HT-29 (cell line): ENCODE measurements at places on chromosomes 5 and 9. TPM values are rescaled to one million over a fixed set of nuclear protein-coding genes. Genes with fewer than 3 reads are reported as not detected.

DNA sequence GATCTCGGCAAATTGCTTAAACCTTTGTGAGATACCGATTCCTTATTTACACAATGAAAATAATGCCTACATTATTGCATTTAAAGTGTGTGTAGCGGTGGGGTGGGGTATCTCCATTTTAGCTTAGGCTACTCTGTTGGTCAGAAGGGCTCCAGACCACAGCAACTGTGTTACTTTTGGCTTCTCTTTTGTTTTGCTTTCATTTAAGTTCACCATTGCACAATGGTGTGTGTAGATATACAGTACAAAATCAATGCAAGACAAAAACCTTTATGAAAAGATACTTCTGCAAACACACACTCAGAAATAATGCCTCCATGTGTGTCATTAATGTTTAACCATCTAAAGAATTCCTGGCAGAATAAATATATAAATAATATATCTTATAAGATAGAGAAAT lies 279.4 kb downstream of the FBXL17 start:
- no peak for DNase-seq

DNA sequence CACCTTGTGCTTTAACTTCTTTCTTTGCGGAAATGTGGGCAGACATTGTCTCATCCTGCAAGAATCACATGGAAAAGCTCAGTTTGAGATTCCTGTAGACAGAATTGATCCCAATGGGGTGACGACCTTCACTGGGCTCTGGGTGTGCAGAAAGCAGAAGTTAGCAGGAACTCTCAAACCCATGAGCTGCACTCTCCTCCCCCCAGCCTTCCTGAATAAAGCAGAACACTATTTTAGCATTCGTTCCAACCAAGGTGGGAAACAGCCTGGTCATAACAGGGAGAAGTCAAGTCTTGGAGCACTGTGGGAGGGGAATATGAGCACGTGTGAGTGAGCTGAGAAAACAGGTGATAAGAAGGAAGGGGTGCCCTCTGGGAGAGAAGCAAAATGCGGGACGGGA lies 87.4 kb upstream of the FER start:
- no peak for DNase-seq

- DNase-seq, result no peak
These were observed 142.6 kb downstream of the KCTD16 start for GRCh38 chr5:144313147-144313726.

GRCh38 chr9:99563364-99563763 lies 258.3 kb upstream of the NR4A3 start:
- peak; percentile 23 for DNase-seq

Gene PCDHGA2
- 0.03 and 0.05 TPM in 2 replicates for total RNA-seq

DNA sequence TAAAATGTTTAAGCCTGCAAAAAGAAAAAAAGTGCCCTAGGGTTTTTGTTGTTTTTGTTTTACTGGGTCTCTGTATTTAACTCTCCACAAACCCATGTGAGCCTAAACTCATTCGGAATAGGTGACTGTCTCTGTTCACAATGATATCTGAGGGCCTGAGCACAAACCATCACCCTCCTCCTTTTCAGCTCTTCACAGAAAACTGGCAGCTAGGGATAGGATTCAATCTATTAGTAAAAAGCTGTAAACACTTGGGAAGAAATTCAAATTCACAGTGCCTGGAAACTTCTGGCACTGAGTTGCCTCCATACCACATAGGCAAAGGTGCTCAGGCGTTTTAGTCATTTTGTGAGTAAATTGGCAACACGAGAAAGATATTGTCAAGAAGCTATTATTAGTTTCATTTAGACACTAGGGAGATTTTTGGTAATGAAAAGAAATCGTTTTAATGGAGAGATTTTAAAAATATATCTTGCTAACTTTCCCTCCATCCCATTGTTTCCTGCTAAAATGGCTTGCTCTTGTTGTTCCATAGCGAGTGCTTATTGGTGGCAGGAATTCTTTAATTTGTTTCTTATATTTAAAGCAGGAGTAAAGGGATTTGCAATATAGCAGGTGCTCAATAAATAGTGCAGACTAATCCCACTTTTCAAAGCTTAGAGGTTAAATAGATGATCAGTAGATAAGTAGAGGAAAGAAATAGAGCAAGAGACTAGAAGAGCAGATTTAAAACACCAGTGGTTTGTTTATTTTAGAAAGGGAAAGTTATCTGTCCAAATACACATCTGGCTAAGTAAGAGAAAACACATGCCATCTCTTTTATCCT lies 9.7 kb downstream of the FOXD1 start:
- DNase-seq, result no peak

- no peak for DNase-seq
These were observed 1.2 kb downstream of the ANKRD33B start for GRCh38 chr5:10564838-10565784.

- no peak for DNase-seq
These were observed 44.5 kb upstream of the ZNF354A start for GRCh38 chr5:178774866-178775539.

GRCh38 chr9:135440620-135441019 lies 39.0 kb upstream of the PPP1R26 start:
- DNase-seq, result no peak

Gene C7
- 0.05 TPM in 1 of 2 replicates, not detected in the other for total RNA-seq

DNA sequence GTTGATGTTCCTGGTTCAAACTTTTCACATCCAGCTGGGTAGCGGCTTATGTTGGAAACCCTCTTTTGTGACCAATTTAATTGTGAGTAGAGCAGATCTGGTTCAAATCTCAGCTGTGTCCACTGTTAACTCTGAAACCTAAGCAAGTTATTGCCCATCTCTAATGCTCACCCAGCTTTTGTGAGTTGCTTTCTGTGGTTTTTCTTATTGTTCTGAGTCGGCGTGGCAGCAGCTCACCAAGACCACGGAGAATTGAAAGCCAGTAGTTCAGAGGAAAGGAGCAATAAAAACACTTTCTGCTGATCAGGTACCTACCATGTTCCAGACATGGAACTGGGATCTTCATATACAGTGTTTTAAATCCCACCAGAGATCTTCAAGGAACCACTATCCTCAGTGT lies 114.4 kb downstream of the DOCK2 start:
- no peak for DNase-seq

Gene ADGRD2
- total RNA-seq, result not detected in 2 replicates

Gene IL4
- not detected in 2 replicates for total RNA-seq

DNA sequence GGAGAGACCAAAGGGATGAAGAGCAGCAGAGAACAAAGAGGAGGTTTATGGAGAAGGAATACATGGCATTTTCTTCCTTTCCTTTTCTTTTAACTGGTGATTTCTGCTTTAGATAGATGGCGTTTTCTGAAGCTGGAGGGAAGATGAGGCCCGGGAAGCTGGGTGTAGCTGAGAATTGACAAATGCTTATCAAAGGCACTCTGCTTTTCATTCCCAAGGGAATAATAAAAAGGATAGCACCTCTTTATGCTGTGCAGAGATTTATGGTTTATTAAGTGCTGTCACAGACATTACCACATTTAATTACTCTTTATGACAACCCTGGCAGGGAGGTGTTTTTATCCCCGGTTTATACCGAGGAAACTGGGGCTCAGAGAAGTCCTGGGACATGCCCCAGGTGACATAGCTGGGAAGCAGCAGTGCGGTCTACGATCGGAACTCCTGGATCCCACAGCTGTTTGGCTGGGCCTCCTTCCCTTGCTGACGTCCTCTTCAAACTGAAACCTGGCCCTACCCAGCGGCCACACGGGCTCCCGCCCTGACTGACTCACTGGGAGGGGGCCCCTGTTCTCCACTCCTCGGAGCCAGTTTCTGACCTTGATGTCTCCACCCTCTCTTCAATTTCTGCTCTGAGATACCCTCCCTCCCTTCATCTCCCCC lies 8.2 kb upstream of the EPB41L4B start:
- peak; percentile 62 for DNase-seq

- DNase-seq, result no peak
These were observed 20.8 kb downstream of the RETREG1 start for GRCh38 chr5:16595881-16596580.

- DNase-seq, result peak; percentile 51
These were observed 35.6 kb downstream of the TNFSF8 start for GRCh38 chr9:114894609-114895433.

DNA sequence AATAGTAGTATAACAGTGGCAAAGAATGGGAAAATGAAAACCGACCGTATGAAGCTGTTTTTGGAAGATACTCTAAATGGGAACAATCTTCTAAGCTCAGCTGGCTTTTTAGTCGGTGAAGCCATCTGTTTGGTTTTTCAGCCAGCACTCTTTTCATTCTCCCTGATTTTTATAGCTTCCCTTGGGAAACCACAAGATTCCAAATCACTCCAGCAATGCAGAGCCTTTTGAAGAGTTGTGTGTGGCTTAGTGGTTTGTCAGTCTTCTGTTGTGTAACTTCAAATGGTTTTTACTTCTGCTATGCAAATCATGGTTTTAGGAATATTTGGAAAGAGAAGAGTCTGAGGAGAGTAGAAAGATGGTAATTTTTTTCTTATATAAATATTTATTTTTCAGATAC lies 180.7 kb downstream of the KDM4C start:
- peak; percentile 11 for DNase-seq

Gene MARCOL
- not detected in 2 replicates for total RNA-seq

GRCh38 chr5:78367318-78367991 lies 7.0 kb downstream of the SCAMP1 start:
- peak; percentile 16 for DNase-seq

GRCh38 chr5:3599226-3600105 lies 3.8 kb downstream of the IRX1 start:
- DNase-seq, result no peak

Gene PDGFRB
- 1.1 TPM in 1 of 2 replicates, not detected in the other for total RNA-seq

DNA sequence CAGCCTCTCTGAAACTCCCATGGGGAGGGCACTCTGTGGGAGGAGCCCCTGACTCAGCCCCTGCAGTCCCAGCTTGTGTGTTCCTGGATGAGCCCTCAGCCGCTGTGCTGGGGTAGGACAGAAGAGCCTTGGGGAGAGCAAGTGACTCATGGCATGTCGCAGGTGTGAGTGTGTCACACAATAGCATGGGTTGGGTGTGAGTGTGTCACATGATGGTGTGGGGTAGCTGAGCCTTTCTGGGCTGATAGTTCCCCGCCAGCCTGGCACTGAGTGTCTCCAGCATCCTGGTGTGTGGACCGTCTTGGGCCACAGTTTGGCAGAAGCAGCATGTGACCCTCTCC lies 83.4 kb downstream of the PHF2 start:
- no peak for DNase-seq

- DNase-seq, result no peak
These were observed 337.9 kb upstream of the RFX3 start for GRCh38 chr9:3863686-3864085.

DNA sequence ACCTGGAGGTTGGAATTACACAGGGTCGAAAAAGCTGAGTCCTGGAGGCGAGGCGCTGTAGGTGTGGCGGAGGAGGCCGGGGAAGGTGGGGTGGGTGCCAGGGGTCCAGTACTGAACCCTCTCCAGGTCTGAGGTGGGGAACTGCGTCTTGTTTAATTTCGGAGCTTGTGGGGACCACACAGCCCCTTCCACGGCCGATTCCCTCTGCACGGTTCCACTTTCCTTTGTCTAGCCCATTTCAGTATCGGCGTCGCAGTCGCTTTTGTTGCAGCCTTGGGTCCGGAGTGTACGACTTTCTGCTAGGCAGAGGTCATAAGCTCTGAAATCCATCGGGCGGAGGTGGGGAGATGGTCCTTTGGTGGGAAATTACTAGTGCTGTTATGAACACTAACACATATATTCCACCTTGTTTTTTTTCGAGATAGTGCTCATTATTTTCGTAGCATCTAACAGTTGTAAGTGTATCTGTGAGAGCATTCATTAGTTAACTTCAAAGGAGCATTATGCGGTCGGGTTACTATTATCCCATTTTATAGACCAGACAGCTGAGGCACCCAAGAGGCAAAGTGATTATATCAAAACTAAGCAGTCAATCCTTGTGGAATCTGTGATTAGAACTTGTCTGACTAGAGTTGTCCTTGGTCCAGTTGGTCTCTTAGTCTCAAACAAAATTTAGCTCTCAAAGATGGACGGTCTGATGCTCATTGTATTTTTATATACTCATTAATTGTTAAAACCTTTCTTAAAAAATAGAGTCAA lies 737 bp downstream of the RNF180 start:
- no peak for DNase-seq

DNA sequence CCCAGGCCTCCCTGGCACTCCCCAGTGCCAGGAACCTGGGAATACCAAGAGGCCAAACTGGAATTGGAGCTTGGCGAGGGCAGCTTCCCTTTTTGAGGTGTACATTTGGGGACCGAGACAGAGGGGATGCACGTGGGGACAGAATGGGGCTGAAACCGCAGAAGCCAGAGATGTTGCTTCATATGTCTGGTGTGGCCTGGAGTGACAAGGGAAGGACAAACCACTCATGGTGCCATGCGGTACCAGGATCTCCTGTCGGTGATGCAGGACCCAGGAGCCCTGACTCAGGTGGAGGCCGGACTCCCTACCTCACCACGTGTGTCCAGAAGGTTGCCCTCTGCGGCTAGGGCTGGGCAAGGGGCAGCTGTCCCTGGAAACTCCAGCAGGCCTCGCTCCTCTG lies 4.0 kb upstream of the CSF2 start:
- no peak for DNase-seq

- peak; percentile 86 for DNase-seq
These were observed 374.1 kb downstream of the PLK2 start for GRCh38 chr5:58085800-58086199.

Gene CYSRT1
- total RNA-seq, result 1.6 and 2.4 TPM in 2 replicates

Gene CLINT1
- 70.0 and 101 TPM in 2 replicates for total RNA-seq

- no peak for DNase-seq
These were observed 435.1 kb upstream of the ST8SIA4 start for GRCh38 chr5:101338226-101338625.

Gene GKAP1
- total RNA-seq, result 0.74 TPM in 1 of 2 replicates, not detected in the other

DNA sequence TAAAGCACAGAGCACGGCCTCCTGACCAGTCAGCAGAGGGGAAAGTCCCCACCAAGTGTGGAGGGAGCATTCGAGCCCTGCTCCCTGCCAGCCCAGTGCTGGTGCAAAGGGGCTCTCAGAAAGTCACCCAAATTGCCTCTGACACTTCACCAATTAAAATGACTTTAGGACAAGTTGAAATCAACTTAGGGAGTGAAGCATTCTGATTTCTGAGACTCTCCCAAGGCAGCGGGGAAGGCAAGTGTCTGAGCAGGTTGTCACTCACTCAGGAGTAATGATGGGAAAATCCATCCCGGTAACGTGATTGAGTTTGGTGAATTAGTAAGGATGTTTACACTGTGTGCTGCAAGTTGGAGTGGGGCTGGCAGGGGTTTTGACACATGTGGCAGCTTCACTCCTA lies 73.7 kb downstream of the PCDH1 start:
- no peak for DNase-seq

Gene GLRA1
- total RNA-seq, result not detected in 2 replicates

Gene SLC23A1
- 0.39 and 0.74 TPM in 2 replicates for total RNA-seq

Gene MGAT1
- 96.1 and 102 TPM in 2 replicates for total RNA-seq

Gene ARHGEF37
- 0.10 and 0.15 TPM in 2 replicates for total RNA-seq

Gene MUSK
- not detected in 2 replicates for total RNA-seq

DNA sequence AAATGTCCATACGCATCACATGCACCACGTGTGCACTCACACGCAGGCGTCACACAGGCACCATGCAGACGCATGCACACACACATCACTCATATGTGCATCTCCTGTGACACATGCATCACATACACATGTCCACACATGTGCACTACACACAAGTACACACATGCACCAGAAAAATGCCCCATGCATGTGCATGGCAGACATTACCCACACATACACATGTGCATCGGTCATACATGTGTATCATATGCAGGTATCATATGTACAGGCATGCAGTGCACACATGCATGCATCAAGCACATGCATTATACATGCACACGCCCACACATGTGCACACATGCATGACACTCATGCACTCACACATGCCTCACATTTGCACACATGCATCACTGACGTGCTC lies 26.1 kb downstream of the ADAMTS2 start:
- DNase-seq, result no peak

Gene PCDHGA12
- 0.13 and 0.37 TPM in 2 replicates for total RNA-seq
